Lung (tissue), 17 donors: ENCODE measurements at places on chromosomes 7 and 10. TPM values are rescaled to one million over a fixed set of nuclear protein-coding genes. Genes with fewer than 3 reads are reported as not detected.

INA gene
- 0.15 TPM for total RNA-seq

HOXA6 gene
- total RNA-seq: 4.7 TPM

DNA sequence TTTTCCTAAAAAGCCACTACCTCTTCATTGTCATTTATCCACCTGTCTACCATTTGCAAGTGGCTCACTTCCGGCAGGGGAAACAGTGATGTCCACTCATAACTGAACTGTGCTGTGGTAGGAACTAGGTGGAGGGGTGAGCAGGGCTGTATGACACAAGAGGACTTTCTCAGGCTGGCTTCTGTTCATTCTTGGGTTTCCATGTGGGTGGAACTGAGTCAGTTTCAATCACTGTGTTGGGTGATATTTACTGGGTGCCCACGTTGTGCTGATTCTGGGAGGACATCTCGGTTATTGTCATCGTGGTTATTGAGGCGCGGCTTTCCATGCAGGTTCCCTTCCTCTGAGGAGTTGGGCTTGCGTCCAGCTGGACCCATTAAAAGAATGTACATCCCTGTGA is 38.8 kb downstream of the RAMP3 start:
- no peak for DNase-seq
- no peaks in the 10 kb centered on the region for H3K36me3 ChIP-seq
- H3K27me3 ChIP-seq: no peaks in the 10 kb centered on the region
- H3K4me1 ChIP-seq: no peaks in the 10 kb centered on the region
- no peak overlapping the region for H3K4me3 ChIP-seq

CTAGE15 gene
- total RNA-seq: 1.1 TPM

DNA sequence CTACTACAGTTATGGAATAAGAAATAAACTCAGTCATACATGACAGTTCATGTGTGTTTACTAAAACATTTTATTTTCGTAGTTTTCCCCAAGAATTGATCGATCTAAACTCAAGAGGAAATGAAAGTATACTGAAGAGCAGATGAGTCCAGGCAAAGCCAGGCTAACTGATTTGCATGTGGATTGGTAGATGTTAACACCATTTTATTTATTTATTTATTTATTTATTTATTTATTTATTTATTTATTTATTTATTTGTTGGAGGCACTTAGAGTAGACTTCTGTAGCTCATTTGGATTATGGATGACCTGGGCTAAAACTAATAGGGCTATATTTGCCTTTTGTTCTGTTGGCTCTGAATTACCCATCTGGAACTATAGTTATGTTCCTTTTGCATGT is 68.5 kb upstream of the DKK1 start:
- H3K36me3 ChIP-seq: no peaks in the 10 kb centered on the region
- DNase-seq: no peak
- no peak overlapping the region for H3K4me3 ChIP-seq
- no peak overlapping the region for H3K27ac ChIP-seq
- no peaks in the 10 kb centered on the region for H3K4me1 ChIP-seq
- H3K27me3 ChIP-seq: no peaks in the 10 kb centered on the region

DNA sequence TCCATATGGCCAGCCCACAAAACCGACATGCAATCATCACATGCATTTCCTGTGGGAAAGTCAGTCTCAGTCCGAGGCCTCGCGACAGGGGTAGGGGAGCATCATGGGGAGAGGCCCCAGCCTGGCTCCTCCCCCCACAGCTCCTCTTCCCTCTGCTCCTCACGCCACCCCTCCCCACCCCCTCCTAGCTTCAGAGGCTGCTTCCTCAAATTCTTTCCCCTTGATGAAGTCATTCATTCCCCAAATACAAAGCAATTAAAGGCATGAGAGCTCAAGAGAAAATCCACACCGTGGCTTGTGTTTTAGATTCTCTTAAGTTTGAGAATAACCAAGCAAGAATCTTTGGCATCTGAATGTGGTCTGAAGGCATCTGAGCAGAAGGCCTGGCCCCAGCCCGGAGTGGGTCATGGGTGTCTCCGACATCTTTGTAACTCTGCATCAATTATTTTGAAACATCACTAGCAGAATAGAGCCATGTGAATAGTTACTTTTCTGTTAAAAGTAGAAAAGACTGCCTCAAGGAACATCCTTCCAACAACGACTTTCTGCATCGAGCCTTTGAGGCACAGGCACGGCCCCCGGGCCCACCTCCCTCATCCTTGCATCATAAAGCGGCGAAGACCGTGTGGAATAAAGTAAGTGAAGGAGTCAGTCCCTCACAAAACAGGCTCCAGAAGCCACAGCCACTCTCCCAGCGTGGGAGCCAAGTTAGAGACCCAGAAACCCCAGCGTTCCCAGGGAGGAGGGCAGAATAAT is 90.9 kb downstream of the DIP2C start:
- no peak for DNase-seq
- no peaks in the 10 kb centered on the region for H3K27me3 ChIP-seq
- no peak overlapping the region for H3K27ac ChIP-seq
- H3K4me3 ChIP-seq: no peak overlapping the region

- DNase-seq: no peak
- H3K27ac ChIP-seq: no peak overlapping the region
- no peaks in the 10 kb centered on the region for H3K36me3 ChIP-seq
- H3K4me3 ChIP-seq: no peak overlapping the region
Observed at GRCh38 chr10:44659320-44659719, 251.8 kb upstream of the TMEM72 start.

- no peak overlapping the region for H3K4me3 ChIP-seq
- H3K4me1 ChIP-seq: no peaks in the 10 kb centered on the region
- peak; percentile 28 for DNase-seq
- no peak overlapping the region for H3K27ac ChIP-seq
- peaks cover 3% of the 10 kb centered on the region for H3K36me3 ChIP-seq
Observed at GRCh38 chr10:12663863-12664262, 314.5 kb downstream of the CAMK1D start.

CNNM1 gene
- 0.52 TPM for total RNA-seq

BLNK gene
- total RNA-seq: 7.8 TPM

- H3K36me3 ChIP-seq: no peaks in the 10 kb centered on the region
- H3K4me1 ChIP-seq: no peaks in the 10 kb centered on the region
- DNase-seq: no peak
- H3K4me3 ChIP-seq: no peak overlapping the region
Observed at GRCh38 chr7:142581341-142581740, 167.9 kb upstream of the PRSS1 start.

- no peak overlapping the region for H3K27ac ChIP-seq
- no peak overlapping the region for H3K4me3 ChIP-seq
- H3K36me3 ChIP-seq: no peaks in the 10 kb centered on the region
- H3K4me1 ChIP-seq: no peaks in the 10 kb centered on the region
- H3K27me3 ChIP-seq: no peaks in the 10 kb centered on the region
Observed at GRCh38 chr10:106487726-106488125, 676.8 kb downstream of the SORCS1 start.
